Large intestine (tissue), 12 donors: ENCODE measurements at places on chromosomes 4 and X.

DNA sequence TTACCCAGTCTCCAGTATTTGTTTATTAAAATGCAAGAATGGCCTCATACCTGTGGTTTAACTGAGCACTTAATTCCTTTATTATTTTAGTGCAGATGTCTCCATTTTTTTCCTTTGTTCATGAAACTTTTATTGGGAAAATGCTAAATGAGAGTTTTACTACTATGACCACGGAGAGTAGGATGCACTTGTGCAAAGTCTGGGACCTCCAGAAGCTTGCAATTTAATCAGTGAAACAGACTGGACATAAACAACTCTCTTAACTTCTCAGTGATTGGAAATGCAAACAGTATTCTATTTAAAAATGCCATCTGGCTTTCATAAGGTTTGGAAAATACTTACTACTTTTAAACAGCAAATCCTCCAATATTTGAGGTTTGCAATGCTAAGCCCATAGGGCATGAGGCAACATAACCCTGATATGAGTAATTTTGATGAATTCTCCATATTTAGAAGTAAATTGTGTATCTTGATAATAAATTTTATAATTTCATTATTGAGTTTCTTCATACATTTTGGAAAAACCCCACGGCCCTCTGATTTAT lies 718.7 kb upstream of the MAGEB2 start:
- no peak for DNase-seq
- no peak overlapping the region for H3K27ac ChIP-seq
- no peaks in the 10 kb centered on the region for H3K4me1 ChIP-seq
- H3K4me3 ChIP-seq = no peak overlapping the region

GRCh38 chr4:186040316-186040715 lies 28.6 kb upstream of the TLR3 start:
- no peaks in the 10 kb centered on the region for H3K36me3 ChIP-seq
- H3K27ac ChIP-seq = no peak overlapping the region
- no peak overlapping the region for H3K4me3 ChIP-seq
- no peak for DNase-seq

DNA sequence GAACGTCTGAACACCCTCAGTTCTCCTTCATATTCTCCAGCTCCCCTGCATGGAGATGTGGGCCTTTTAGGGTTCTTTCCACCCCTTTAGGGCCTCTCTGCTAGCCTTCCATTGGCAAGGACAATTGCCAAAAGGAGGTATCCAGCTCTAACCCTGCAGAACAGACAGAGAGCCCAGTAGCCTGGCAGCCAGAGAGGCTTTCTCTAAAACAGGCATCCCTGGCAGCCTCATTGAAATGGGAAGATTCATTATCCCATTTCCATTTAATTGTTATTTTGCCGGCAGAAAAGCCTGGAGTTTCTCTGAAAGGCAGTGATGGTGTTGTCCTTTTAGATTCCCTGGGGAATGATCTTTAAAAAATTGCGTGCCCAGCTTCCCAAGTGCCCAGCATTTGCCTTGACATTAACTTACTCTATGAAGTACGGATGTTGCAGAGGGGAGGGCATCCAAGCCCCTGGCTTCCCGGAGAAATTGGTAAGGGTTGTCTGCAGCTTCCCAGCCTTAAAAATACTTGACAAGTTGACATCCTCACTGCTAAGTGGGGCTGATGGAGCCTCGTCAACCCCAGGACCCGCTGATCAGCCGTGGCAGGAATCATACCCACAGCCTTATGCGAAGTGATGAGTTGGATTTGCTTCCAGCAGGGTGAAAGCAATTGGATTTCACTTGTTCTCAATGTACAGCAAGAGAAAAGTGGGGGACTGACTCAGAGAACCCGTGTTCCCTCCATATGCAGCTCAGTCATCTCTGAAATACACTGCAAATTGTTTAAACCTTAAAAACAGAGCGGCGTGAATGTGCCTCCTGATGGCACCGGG lies 244.1 kb downstream of the CRLF2 start:
- no peaks in the 10 kb centered on the region for H3K36me3 ChIP-seq
- no peaks in the 10 kb centered on the region for H3K4me1 ChIP-seq
- no peaks in the 10 kb centered on the region for H3K27me3 ChIP-seq
- no peak for DNase-seq

DNA sequence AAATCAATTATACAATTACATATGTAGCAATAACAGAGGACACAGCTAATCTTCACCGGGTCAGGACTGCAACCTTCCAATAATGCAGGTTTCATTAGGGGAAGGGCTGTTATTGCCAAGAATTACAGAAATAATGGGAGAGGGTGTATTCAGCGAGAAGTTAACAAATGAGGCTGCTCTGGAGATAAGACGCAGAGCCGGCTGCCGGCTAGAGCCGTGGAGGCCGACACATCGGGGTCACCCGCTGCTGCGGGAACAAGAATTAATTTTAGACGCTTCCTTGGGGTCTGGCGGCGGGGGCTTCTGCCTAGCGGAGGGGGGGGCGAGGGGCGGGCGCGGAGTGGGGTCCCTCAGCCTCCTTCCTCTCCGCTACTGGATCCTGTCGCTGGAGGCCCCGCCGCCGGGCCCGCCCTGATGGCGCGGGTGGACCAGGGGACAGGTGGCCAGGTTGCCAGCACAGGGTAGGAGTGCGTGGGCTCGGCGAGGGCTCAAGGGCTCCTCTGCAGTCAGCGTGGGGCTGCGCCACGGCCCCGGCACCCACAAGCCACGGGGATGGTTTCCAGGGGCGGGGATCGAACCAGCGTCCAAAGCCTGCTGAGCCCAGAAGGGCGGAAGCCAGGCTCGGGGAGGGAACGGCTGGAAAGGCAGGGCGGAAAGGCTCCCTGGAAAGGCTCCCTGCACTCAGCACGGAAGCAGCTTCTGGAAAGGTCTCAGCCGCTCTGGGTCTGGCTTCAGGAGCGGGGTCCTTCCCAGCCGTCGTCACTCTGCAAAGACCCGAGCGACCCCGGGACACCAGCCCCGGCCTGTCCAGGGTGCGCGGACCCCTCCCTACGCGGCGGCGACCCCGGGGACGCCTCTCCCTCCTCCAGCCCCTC lies 113.8 kb upstream of the NKX1-1 start:
- peaks cover 49% of the 10 kb centered on the region for H3K27me3 ChIP-seq
- no peaks in the 10 kb centered on the region for H3K4me1 ChIP-seq
- no peaks in the 10 kb centered on the region for H3K36me3 ChIP-seq
- no peak for DNase-seq
- H3K4me3 ChIP-seq = no peak overlapping the region
- H3K27ac ChIP-seq = no peak overlapping the region

GRCh38 chr4:17763931-17764330 lies 17.5 kb downstream of the FAM184B start:
- H3K36me3 ChIP-seq = no peaks in the 10 kb centered on the region
- no peaks in the 10 kb centered on the region for H3K27me3 ChIP-seq
- H3K4me1 ChIP-seq = no peaks in the 10 kb centered on the region
- DNase-seq = no peak
- H3K27ac ChIP-seq = no peak overlapping the region

DNA sequence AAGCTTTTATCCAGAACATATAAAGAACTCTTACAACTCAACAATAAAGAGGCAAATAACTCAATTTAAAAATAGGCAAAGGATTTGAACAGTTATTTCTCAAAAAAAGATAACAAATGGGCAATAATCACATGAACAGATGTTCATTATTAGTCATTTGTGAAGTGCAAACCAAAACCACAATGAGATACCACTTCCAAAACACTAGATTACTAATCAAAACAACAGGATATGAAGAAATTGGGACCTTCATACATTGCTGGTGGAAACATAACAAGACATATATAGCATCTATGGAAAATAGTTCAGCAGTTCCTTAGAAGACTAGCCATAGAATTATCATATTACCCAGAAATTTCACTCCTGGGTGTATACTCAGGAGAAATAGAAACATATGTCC lies 224.6 kb downstream of the FBXO8 start:
- H3K27ac ChIP-seq = no peak overlapping the region
- no peak for DNase-seq
- H3K27me3 ChIP-seq = no peaks in the 10 kb centered on the region
- H3K4me3 ChIP-seq = no peak overlapping the region
- H3K4me1 ChIP-seq = no peaks in the 10 kb centered on the region
